ENCODE measurements at places on chromosomes 16 and 17. TPM values are rescaled to one million over a fixed set of nuclear protein-coding genes. Genes with fewer than 3 reads are reported as not detected.

CA4 gene
- not detected for total RNA-seq

PAGR1 gene
- 34.2 TPM for total RNA-seq

EPX gene
- total RNA-seq: not detected

MAP2K4 gene
- 25.2 TPM for total RNA-seq

RAB40B gene
- 20.8 TPM for total RNA-seq

NTN3 gene
- total RNA-seq: not detected

RNF222 gene
- 15.7 TPM for total RNA-seq

CRYM gene
- total RNA-seq: 3.1 TPM

ROGDI gene
- total RNA-seq: 35.8 TPM

NAGS gene
- total RNA-seq: 2.5 TPM

TMEM98 gene
- 6.4 TPM for total RNA-seq

PNMT gene
- 0.26 TPM for total RNA-seq

CEMP1 gene
- total RNA-seq: not detected

HP gene
- 2.9 TPM for total RNA-seq

SMIM22 gene
- 5.2 TPM for total RNA-seq

HMOX2 gene
- total RNA-seq: 78.7 TPM

ZG16 gene
- total RNA-seq: not detected

KCNJ2 gene
- 6.9 TPM for total RNA-seq

WFIKKN2 gene
- total RNA-seq: not detected

ITGA2B gene
- total RNA-seq: 0.76 TPM

ZFP3 gene
- 1.4 TPM for total RNA-seq

EXOC3L1 gene
- total RNA-seq: 1.3 TPM

FOXL1 gene
- total RNA-seq: not detected

SOX15 gene
- total RNA-seq: 89.1 TPM

PRSS36 gene
- 3.1 TPM for total RNA-seq

IRF8 gene
- 13.0 TPM for total RNA-seq

MMP15 gene
- total RNA-seq: 2.9 TPM

GP1BA gene
- total RNA-seq: not detected

CA7 gene
- not detected for total RNA-seq

NLGN2 gene
- 1.4 TPM for total RNA-seq

CHST6 gene
- total RNA-seq: 1.9 TPM

MYOCD gene
- total RNA-seq: 2.3 TPM

TPSD1 gene
- total RNA-seq: not detected

TP53TG3C gene
- total RNA-seq: not detected

SPATA20 gene
- 34.1 TPM for total RNA-seq

ITPRIPL2 gene
- 39.9 TPM for total RNA-seq

HOXB4 gene
- total RNA-seq: 2.2 TPM

MEAK7 gene
- total RNA-seq: 20.2 TPM

PTX4 gene
- total RNA-seq: not detected

ABCA3 gene
- 2.3 TPM for total RNA-seq

RGS9 gene
- total RNA-seq: 4.4 TPM

PDE6G gene
- not detected for total RNA-seq

SOX8 gene
- total RNA-seq: 0.19 TPM

DECR2 gene
- 17.0 TPM for total RNA-seq

GRIN2A gene
- total RNA-seq: 0.30 TPM

BIRC5 gene
- 33.1 TPM for total RNA-seq

PIRT gene
- total RNA-seq: not detected

COPZ2 gene
- 14.5 TPM for total RNA-seq

ABCA8 gene
- 30.5 TPM for total RNA-seq

CCL4L2 gene
- 1.6 TPM for total RNA-seq

CAPNS2 gene
- total RNA-seq: 58.8 TPM

JPH3 gene
- total RNA-seq: not detected

SCRN2 gene
- total RNA-seq: 18.2 TPM

CYGB gene
- total RNA-seq: 1.3 TPM

PRDM7 gene
- total RNA-seq: not detected

IGSF6 gene
- total RNA-seq: 0.18 TPM

RAMP2 gene
- total RNA-seq: 23.3 TPM

Data from esophagus squamous epithelium (tissue), 5 donors.